ENCODE measurements at places on chromosomes 4 and X.

- DNase-seq: no peak
Observed at GRCh38 chr4:163609019-163609418, 114.5 kb downstream of the TMA16 start.

GRCh38 chrX:1213971-1214370, 1.5 kb upstream of the CRLF2 start:
- DNase-seq: no peak

- no peak for DNase-seq
Observed at GRCh38 chr4:56683455-56683854, 2.4 kb upstream of the HOPX start.

GRCh38 chr4:108126806-108127205, 41.9 kb downstream of the LEF1 start:
- DNase-seq: no peak

DNA sequence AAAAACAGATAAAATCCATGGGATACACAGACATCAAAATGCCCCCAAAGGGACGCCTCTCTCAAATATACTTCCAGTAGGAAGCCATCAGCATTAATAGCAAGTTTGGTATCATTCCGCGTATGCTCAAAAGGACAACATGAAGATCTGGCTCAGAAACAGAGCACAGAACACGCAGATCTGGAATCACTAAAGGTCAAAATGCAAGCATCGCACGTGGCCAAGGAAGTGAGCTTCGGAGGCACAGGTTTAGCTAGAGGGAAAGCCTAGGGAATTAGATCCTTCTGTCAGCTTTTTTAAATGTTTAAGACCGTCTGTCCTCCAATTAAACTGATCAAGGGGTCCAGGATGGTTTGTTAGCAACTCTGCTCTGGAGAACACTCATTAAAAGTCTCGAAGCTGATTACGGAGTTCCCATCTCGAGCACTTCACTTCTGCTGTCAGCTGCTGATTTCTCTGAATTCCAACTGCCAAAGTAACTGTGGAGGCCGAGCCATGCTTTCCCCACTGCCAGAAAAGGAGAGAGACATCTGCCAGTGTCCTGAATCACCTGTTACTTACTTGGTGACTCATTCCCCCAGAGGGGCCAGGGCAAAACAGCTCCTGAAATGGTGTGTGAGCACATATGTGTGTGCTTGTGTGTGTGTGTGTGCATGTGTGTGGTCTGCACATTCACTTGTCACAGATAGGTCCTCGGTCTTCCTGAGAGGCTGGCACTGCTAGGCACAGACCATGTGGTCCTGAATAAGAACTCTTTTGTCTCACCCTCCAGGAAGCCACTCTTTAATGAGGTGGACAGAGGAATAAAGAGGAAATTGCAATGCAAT, 177.7 kb upstream of the PPARGC1A start:
- no peak for DNase-seq

GRCh38 chr4:34643476-34643875, 1600.8 kb downstream of the ARAP2 start:
- no peak for DNase-seq

- DNase-seq: no peak
Observed at GRCh38 chrX:106710771-106711170, 15.7 kb upstream of the RNF128 start.

- DNase-seq: no peak
Observed at GRCh38 chr4:148222991-148223660, 219.1 kb downstream of the NR3C2 start.

DNA sequence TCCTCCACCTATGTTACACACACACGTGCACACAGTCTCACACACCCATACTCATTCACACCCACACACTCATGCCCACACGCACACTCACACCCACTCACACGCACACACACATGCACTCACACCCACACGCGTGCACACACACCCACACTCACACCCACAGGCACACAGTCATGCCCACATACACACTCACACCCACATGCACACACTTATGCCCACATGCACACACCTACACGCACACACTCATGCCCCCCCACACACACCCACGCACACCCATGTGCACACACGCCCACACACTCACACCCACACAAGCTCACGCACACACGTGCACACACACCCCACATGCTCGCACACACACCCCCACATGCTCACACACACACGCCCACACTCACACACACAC, 140.0 kb downstream of the F11 start:
- DNase-seq: no peak

GRCh38 chr4:148211533-148211932, 230.7 kb downstream of the NR3C2 start:
- no peak for DNase-seq

DNA sequence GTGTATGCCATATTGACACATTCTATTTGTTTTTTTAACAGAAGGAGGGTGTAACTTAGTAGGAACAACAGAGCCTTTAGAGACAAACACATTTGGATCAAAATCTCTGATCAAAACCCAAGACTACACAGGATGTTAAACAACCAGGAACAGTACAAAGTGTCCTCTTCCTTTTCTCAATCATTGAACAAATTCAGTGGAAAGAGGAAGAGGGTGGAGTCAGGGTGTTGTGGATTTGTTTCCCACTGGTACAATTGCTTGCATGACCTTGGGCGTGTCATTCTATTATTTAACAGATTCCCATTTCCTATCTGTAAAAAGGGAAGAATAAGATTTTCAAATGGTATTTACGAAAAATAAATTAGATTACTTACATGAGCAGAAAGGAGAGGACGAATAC, 1162.8 kb upstream of the PRKX start:
- DNase-seq: no peak

- DNase-seq: no peak
Observed at GRCh38 chrX:110008011-110008635, 5.2 kb downstream of the TMEM164 start.

DNA sequence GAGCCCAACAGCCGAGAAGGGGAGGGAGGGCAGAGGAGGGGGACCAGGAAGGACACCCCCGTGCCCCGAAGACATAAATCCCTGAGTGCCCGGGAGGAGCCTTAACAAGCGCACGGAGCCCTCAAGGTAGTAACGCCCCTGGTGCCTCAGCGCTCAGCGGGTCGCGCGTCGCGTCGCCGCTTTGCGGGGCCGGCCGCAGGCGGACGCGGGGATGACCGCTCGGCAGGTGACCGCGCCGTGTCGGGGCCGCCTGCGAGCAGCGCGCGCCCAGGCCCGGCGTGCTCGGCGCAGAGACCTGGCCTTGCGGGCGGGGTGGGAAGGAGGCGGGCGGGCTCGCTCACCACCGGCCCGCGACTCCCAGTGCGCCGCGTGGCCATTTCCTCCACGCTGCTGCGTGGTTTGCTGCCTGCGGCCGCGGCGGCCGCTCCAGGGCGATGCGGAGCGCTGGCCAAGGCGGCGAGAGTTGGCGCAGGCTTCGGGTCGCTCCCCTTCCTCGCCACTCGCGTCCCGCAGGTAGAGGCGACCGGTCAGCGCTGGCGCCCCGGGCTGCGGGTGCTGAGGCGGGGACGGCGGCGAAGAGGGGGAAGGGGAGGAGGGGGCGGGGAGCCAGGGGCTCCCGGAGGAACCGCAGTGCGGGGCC, 632 bp downstream of the CCSER1 start:
- DNase-seq: no peak

GRCh38 chr4:10120943-10121567, 4.5 kb upstream of the WDR1 start:
- DNase-seq: no peak

DNA sequence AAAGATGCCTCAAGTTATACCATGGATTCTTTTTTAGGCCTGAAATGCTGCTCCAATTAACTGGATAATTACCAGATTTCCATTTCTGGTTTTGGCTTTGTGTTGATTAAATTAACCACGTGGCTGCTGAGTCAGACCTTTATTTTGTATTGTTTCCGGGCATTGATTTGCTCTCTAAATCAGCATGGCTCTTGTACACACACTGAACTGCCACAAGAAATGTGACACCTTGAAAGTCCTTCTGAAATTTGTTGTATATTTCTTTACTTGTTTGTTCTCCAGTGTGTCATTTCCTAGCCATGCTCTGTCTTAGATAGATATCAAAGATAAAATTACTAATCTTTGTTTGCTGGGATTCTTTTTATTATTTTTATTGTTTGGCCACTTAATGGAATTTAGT, 11.7 kb downstream of the MTTP start:
- DNase-seq: no peak

GRCh38 chr4:1378559-1379231, 27.5 kb downstream of the NKX1-1 start:
- DNase-seq: peak; percentile 64

DNA sequence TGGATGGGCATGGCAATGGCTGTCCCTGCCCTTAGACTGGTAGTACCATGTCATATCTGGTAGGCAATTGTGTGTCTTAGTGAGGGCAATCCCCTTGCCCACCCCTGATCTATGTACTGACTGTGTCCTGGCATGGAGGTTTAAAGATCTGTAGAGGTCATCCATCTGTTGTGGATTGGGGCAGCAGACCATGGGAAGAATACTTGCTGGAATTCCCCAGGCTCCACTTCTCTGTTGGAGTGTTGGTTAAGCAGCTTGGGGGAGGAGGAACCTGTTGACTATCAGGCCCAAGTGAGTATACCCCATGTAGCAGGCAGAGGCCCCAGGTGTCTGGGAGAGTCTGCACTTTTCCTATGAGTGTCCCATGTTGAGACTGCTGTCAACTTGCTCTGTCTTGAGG, 246.7 kb upstream of the DIPK2B start:
- no peak for DNase-seq
